ENCODE measurements at places on chromosomes 2 and 18. TPM values are rescaled to one million over a fixed set of nuclear protein-coding genes. Genes with fewer than 3 reads are reported as not detected.

CRYGD gene
- total RNA-seq, result not detected

AQP12B gene
- total RNA-seq, result not detected

TEKT4 gene
- total RNA-seq, result not detected

GAL3ST2 gene
- 0.18 TPM for total RNA-seq

IL18RAP gene
- total RNA-seq, result 0.09 TPM

PTPRN gene
- 0.36 TPM for total RNA-seq

CHRNA1 gene
- 1.1 TPM for total RNA-seq

NR4A2 gene
- 0.04 TPM for total RNA-seq

TMEM200C gene
- total RNA-seq, result 26.8 TPM

ALKAL2 gene
- 0.95 TPM for total RNA-seq

LYPD6 gene
- 10.7 TPM for total RNA-seq

SERPINB12 gene
- not detected for total RNA-seq

DNA sequence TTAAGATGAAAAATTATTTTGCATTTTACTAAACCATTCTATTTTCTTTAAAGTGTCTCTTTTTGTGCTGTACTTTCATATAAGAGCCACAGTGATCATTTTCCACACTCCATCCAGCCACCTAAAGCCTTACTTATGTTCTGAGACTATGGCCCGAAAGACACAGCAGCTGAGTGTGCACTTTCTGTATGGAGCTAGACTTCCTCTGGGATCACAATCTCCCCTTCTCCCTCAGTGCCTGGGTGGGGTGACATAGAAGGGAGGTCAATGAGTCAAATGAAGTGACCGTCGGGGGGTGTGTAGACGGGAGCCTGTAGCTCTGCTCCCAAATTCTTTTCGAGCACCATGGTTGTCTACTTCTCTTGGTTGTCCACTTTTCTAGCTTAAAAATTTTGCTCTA, 97.8 kb upstream of the ARL4C start:
- H3K27ac ChIP-seq, result no peak overlapping the region
- no peaks in the 10 kb centered on the region for H3K4me1 ChIP-seq
- no peaks in the 10 kb centered on the region for H3K36me3 ChIP-seq
- H3K27me3 ChIP-seq, result no peaks in the 10 kb centered on the region

DNA sequence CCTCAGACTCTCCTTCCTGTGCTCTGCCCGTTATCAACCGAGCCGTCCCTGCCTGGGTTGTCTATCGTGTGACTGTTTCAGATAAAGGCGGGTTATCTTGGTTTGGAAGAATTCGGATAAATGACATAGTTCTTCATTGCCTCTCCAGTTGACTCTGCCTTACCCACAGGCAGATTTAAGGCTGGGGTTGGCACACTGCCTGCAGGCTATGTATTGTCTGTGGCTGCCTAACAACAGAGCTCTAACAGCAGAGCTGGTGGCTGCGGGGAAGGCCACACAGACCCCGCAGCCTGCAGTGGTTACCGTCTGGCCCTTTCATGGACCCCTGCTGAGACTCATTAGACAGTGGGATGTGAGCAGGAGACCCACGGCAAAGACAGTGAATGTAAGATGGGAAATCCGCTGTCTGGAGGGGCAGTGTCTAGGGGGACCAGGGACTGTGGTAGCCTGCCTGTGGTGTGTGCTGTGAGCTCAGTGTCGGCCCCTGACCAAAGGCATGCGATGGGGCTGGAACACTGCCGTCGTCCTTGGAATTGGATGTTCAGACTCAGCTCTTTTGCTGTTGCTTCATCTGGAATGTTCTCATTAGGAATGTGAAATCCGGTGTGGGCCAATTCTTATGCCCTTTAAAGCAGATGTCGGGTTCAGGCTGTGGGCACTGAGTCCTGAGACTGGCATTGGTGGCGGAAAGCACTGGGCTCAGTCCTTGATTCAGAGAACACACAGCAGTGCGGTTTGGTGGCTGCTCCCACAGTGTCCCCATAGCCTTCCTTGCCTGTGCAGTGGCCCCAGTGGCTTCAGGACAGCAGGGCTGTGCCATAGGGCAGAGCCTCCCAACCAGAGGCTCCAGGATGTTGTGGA, 44.5 kb downstream of the SH3RF3 start:
- H3K4me1 ChIP-seq, result peaks cover 5% of the 10 kb centered on the region
- H3K36me3 ChIP-seq, result no peaks in the 10 kb centered on the region
- H3K4me3 ChIP-seq, result no peak overlapping the region
- no peak overlapping the region for H3K27ac ChIP-seq

DNA sequence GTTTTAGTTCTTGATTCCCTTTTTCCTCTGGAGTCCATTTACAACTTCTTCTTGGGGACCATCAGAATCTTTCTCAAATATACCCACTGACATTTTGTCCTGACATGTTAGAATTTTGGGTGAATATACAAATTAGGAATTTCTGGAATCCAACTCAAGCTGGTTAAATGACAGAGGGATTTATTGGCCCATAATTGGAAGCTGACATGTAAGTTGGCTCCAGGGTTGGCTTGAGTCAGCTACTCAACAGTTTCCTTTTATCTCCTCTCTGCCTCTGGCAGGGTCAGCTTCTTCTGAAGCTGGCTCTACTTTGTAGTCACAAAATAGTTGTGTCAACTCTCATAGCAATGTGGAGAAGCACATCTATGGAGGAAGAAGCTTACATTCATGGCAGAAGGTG, 36.6 kb upstream of the PPP1R1C start:
- H3K4me1 ChIP-seq, result peaks cover 13% of the 10 kb centered on the region
- no peaks in the 10 kb centered on the region for H3K27me3 ChIP-seq
- no peaks in the 10 kb centered on the region for H3K36me3 ChIP-seq

- H3K4me1 ChIP-seq, result no peaks in the 10 kb centered on the region
- H3K4me3 ChIP-seq, result no peak overlapping the region
- no peaks in the 10 kb centered on the region for H3K36me3 ChIP-seq
- H3K27me3 ChIP-seq, result no peaks in the 10 kb centered on the region
- DNase-seq, result no peak
Observed at GRCh38 chr2:154324601-154325000, 373.9 kb upstream of the KCNJ3 start.

GRCh38 chr2:178845566-178846457, 38.6 kb upstream of the TTN start:
- H3K36me3 ChIP-seq, result peaks cover 71% of the 10 kb centered on the region
- no peak overlapping the region for H3K4me3 ChIP-seq
- H3K27me3 ChIP-seq, result no peaks in the 10 kb centered on the region
- peaks cover 15% of the 10 kb centered on the region for H3K4me1 ChIP-seq

DNA sequence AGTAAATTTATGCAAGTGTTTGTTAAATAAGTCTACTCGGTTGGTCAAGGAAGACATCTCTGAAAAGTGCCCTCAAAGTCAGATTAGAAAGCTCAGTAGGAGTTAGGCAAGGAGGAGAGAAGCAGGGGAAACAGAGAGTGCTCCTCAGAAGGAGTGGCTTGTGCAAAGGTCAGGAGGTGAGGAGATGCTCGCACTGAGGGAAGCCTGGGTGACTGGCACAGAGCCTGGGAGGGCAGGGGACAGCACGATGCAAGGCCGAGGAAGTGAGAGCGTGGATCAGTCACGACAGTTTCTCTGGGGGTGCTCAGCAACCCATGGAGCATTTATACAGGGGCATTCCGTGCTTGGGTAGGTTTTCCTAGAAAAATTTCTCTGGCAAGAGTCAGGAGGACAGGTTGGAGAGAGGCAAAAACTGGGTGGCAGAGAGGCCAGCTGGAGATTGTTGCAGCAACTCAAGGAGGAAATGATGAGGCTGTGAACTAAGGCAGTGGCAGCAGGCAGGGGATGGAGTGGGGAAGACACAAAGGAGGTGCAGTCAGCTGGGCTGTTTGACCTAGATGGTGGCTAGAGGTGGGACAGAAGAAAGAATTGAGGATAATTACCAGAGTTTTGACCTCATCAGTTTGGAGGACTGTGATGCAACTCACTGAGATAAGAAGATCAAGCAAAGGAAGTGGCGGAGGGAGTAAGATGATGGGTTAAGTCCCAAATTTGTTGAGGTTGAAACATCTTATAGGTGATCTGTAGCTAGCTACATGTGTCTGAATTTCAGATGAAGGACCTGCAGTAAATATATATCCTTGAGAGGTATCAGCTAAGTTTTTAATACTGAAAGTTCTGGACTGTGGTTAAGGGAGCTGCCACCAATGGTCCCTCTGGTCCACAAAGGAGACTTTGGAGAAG, 52.4 kb downstream of the BCL2 start:
- H3K27ac ChIP-seq, result no peak overlapping the region
- DNase-seq, result no peak
- H3K27me3 ChIP-seq, result no peaks in the 10 kb centered on the region
- peaks cover 6% of the 10 kb centered on the region for H3K4me1 ChIP-seq
- H3K4me3 ChIP-seq, result no peak overlapping the region
- no peaks in the 10 kb centered on the region for H3K36me3 ChIP-seq

GRCh38 chr2:54632733-54633692, 90.4 kb upstream of the EML6 start:
- H3K36me3 ChIP-seq, result peaks cover 73% of the 10 kb centered on the region
- H3K27me3 ChIP-seq, result no peaks in the 10 kb centered on the region
- peak overlapping the region; percentile 21 for H3K27ac ChIP-seq

DNA sequence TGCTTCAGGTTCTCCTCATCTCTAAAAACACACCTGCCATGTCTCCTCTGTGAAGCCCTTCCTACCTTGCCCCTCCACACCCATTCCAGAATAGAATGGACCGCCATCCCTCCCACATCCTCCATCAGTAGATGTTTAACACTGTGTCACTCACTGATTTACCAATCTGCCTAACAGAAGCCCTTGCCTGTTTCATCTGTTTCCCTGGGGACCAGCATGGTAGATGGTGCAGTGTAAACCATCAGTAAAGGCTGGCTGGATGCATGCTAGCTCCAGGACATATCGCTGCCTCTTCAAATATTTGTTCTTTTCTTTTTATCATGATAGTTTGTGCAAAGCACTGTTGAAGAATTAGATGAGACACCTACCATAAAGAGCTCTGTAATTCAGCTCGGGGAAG, 271.4 kb downstream of the PIEZO2 start:
- no peak overlapping the region for H3K27ac ChIP-seq
- no peak overlapping the region for H3K4me3 ChIP-seq
- H3K4me1 ChIP-seq, result no peaks in the 10 kb centered on the region
- no peak for DNase-seq
- H3K36me3 ChIP-seq, result no peaks in the 10 kb centered on the region
- H3K27me3 ChIP-seq, result no peaks in the 10 kb centered on the region

DNA sequence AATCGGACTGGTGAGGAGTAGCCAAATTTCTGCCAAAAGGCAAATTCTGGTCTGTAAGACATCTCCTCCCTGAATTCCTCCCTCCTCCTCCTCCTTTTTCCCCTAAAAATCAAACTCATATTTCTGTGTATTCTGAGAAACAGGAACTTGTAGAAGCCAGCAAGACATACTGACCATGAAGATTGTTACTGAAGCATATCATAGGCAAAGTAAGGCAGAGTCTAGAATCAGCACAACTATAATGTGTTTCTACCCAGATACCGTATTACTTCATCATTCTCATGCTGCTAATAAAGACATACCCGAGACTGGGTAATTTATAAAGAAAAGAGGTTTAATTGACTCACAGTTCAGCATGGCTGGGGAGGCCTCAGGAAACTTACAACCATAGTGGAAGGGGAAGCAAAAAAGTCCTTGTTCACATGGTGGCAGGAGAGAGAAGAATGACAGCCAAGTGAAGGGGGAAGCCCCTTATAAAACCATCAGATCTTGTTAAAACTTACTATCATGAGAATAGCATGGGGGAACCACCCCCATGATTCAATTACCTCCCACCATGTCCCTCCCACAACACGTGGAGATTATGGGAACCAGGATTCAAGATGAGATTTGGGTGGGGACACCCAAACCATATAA, 24.9 kb upstream of the EPC2 start:
- no peaks in the 10 kb centered on the region for H3K27me3 ChIP-seq
- H3K4me1 ChIP-seq, result peaks cover 18% of the 10 kb centered on the region
- no peak for DNase-seq
- no peak overlapping the region for H3K27ac ChIP-seq

- no peak overlapping the region for H3K27ac ChIP-seq
- H3K36me3 ChIP-seq, result no peaks in the 10 kb centered on the region
- H3K4me1 ChIP-seq, result peaks cover 5% of the 10 kb centered on the region
- H3K4me3 ChIP-seq, result no peak overlapping the region
Observed at GRCh38 chr18:12885500-12885899, 1.5 kb upstream of the PTPN2 start.

DNA sequence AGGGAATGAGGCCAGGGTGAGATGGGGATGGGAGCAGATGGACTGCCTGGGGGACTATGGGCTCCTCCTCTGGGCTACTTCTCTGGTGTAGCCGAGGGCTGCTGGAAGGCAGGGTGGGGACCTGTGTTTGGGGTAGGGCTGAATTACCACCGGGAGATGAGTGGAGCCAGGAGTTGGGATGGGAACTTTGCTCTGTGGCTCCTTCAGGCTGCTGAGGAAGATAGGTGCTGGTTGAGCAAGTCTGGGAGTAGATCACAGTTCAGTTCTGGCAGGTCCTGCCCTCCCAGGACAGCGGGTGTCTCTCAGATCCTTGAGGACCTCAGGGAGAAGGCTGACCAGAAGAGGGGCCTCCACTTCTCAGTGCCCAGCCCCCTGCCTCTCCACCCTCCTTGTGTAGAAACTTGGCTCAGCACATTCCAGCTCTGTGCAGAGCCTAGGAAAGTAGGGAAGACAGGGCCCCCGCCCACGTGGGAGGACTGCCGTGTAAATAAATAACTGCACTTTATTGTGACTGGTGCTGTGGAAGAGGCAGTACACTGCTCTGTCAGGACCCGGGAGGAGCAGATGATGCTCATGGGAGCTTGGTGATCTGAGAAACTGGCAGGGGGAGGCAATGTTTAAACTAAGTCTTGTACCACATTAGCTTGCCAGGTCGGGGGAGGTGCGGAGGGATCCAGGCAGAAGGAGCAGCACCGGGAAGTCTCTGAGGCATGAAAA, 15.3 kb downstream of the TET3 start:
- no peaks in the 10 kb centered on the region for H3K36me3 ChIP-seq
- no peak overlapping the region for H3K27ac ChIP-seq
- no peak overlapping the region for H3K4me3 ChIP-seq
- peak; percentile 48 for DNase-seq

DNA sequence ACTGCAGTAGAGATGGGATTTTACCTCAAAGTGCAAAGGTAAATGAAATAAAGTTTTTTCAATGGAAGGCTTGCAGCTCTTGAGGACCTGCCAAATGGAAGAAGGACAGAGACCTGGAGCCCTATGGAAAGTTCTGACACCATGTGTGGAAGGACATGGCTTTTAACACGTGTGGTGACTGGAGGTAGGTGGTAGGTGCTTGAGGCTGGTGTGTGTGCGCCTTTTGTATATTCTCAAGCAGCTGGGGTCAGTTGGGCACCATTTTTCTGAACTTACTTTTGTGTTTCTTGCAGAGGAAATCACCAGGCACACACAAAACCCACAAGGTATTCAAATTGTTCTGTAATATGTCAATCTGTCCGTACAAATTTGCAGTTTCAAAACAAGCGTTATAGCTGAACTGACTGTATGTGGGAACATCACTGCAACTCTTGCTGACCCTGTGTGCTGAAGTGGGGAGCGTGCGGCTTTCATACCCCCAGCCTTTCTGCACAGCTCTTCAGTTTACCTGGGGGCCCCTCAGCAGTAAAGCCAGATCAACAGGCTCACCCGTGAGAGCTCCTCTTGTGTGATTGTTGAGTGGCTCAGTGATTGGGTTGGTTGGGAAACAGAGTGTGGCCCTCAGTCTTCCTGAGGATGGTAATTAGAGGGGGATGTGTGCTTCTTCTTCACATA, 363 bp downstream of the GREB1 start:
- DNase-seq, result no peak
- no peaks in the 10 kb centered on the region for H3K27me3 ChIP-seq
- peak overlapping the region; percentile 50 for H3K27ac ChIP-seq
- peaks cover 37% of the 10 kb centered on the region for H3K4me1 ChIP-seq
- no peaks in the 10 kb centered on the region for H3K36me3 ChIP-seq

GRCh38 chr2:236503100-236503499, 66.5 kb upstream of the ACKR3 start:
- peaks cover 5% of the 10 kb centered on the region for H3K27me3 ChIP-seq
- H3K36me3 ChIP-seq, result no peaks in the 10 kb centered on the region
- peaks cover 8% of the 10 kb centered on the region for H3K4me1 ChIP-seq
- no peak overlapping the region for H3K27ac ChIP-seq
- H3K4me3 ChIP-seq, result no peak overlapping the region
